SHP77 (cell line): ENCODE measurements at places on chromosomes 13 and 19.

GRCh38 chr19:48501494-48502349, 9.9 kb downstream of the LMTK3 start:
- peak; percentile 71 for DNase-seq

- DNase-seq, result no peak
Measured at GRCh38 chr19:16018801-16019551, 57.3 kb upstream of the TPM4 start.

DNA sequence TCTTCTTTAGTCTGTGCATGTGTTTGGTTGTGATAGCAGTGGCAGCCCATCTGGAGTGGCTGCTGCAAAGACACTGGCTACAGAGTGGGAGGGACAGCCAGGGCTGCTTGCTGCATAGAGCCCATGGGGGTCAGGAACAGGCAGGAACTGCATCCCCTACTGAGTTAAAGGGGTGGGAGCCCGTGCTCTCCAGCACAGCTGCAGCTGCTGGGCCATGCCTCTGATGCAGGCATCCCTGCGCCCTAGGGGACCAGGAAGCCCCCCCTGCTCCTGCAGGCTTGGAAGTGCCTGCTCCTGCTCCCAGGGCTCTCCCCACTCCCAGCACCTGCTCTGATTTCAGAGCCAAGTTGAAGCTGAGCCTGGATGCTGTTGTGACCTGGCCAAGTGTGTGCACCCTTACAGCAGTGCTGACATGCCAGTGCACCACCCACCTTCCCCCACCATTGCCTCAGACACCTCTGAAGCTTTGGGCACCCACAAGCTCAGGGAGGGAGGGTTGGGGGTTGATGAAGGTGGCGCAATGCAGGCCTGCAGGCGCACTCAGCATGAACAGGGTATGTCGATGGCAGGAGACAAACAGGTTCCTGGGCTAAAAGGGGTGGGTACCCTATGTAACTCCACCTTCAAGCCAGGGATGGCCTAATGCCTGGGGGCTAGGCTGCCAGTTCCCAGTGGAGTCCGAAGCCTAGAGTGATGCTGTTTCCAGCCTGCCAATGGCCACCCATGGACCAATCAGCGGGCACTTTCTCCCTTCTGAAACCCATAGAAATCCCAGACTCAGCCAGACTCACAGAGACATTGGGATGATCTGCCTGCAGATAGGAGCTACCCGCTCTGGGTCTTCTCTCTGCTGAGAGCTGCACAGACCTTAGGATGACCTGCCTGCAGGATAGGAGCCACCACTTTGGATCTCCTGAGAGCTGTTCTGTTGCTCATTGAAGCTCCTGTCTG, 919.9 kb upstream of the MIR17HG start:
- no peak for DNase-seq

- DNase-seq, result no peak
Measured at GRCh38 chr19:48826606-48827020, 9.7 kb downstream of the HSD17B14 start.

DNA sequence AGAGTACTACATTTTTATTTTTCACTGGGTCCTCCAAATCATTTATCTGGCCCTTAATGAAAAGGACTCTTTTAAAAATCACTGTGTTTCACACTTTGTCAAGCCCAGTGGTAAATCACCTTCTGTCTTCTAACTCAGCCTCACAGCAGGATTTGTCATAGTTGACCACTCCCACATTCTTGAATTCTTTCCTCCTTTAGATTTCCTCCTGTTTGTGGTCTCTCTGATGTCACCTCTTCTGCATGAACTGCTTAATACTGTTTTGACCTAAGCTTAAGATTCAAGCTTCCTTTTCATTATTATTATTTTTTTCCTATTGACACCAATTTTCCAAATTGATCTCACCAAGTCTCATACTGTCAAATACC, 899.8 kb upstream of the MIR17HG start:
- no peak for DNase-seq

GRCh38 chr13:80116107-80116506, 224.8 kb downstream of the SPRY2 start:
- no peak for DNase-seq

GRCh38 chr19:10780368-10780767, 55.6 kb downstream of the TMED1 start:
- no peak for DNase-seq

DNA sequence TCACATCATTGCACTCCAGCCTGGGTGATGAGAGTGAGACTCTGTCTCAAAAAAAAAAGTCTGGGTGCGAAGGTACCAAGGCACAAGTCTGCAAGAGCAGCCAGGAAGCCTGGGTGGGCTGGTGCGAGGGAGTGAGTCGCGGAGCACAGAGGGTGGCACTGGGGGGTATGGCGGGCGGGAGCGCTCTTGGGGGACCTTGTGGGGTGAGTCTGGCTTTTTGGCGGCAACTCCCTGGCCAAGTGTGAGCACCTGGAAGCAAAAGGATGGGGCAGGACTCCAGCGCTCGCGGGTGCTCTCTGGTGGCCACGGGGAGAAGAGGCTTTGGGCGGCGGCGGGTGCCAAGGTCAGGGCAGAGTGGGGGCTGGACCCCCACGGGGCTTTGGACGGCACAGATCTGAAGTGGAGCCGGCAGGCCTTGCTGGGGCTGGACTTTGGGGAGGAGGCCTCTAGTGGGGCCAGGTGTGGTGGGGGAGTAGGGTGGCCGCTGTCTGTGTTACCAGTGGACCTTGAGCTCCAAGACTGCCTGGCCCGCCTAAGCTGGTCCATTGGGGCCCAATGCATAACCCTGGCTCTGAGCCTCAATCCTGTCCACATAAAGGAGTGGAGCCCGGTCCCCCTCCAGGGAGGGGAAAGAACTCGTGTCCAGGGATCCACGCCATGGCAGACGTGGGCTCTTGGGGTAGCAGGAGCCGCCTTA, 1.6 kb downstream of the P2RY11 start:
- peak; percentile 57 for DNase-seq

DNA sequence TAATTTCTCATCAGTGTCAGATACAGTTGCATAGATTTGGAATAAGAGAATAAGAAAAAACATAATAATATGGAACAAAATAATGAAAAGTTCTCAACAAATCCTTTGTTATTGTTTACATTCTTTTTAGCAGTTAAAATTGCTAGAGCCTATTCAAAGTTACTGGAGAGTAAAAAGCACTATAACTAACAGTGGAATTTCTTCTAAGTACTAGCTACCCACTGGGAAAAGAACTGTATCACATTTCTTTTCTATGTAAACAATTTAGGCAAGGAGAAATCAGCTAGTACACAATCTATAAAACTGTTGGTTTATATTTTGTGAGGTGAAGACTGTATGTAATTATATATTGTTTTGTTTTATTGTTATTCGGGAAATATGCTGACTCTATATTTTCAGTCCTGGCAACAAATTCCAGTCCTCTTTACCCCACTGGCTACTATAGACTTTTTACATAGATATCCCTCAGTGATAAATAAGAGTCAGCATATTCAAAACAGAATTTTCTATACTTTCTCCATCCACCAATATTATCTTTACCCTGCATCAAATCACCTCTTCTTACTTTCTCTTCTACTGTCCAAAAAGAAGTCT, 222.0 kb downstream of the PCDH9 start:
- DNase-seq, result no peak

DNA sequence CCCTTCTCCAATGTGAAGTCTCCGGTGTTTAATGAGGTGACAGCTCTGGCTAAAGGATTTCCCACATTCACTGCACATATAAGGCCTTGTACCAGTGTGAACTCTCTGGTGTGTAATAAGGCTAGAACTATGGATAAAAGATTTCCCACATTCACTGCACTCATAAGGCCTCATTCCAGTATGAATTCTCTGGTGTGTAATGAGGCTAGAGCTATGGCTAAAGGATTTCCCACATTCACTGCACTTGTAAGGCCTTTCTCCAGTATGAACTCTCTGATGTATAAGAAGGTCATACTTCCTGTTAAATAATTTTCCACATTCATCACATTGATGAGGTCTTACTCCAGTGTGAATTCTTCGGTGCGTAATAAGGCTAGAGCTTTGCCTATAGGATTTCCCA, 5.9 kb downstream of the ZNF256 start:
- no peak for DNase-seq

GRCh38 chr13:73082471-73082870, 23.7 kb downstream of the KLF5 start:
- no peak for DNase-seq

GRCh38 chr13:106916329-106916976, 348.5 kb upstream of the ARGLU1 start:
- DNase-seq, result no peak

DNA sequence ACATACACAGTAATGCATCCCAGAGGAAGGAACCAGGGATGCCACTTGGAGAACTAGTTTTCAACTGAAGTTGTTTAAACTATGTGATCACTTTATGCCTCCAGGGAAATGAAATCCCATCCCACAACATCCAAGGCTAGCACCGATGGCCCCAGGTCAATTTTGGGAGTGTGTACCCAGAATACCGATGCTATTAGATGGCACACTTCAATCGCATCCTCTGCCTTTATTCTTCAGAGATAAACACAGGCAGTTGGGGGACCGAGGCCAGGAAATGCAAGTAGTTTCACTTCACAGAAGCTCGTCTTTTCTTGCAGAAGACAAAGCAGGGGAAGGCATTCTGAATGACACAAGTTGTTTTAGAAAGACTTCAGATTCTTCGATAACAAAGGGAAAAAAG, 13.8 kb downstream of the STK24 start:
- no peak for DNase-seq

- no peak for DNase-seq
Measured at GRCh38 chr13:99031832-99032231, 54.0 kb upstream of the DOCK9 start.

DNA sequence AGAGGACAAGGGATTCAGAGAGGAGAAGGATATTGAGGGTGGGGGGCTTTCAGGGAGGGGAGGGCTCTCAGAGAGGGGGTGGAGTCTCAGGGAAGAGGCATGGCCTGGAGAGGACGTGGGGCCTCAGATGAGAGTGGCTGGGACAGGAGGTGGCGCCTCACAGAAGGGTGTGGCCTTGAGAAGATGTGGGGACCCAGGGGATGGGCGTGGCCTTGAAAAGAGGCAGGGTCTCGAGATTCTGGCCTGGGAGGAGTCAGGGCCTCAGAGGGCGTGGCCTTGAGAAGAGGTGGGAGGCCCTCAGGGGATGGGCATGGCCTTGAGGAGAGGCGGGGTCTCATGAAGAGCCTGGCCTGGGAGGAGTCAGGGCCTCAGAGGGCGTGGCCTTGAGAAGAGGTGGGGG, 23.7 kb upstream of the TNFSF14 start:
- no peak for DNase-seq

DNA sequence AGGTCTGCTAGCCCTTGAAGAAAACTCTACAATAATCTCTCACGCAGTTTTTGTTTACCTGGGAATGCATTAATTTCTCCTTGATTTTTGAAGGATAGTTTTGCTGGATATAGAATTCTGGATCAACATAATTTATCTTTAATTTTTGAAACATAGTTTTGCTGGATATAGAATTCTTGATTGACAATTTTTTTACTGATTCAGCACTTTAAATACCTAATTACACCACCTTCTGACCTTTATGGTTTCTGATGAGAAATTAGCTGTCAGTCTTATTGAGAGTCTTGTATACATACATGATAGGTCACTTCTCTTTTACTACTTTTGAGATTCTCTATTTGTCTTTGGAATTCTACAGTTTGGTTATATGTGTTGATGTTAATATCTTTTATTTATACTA, 741.6 kb downstream of the FGF9 start:
- DNase-seq, result no peak

DNA sequence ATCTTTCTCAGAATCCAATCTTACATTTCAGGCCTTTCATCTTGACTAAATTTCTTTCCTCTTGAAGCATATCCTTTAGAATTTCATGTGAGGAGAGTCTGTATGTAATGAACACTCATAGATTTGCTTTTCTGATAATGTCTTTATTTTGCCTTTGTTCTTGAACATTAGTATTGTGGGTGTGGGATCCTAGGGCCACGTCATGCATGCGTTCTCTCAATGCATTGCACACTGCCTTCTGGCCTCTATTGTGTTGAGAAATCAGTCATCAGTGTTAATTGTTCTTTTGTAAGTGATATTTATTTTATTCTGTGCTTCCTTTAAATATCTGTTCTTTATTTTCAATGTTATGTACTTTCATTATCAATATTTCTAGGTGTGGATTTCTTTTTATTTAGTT, 364.9 kb downstream of the OXGR1 start:
- no peak for DNase-seq

GRCh38 chr13:105272660-105273631, 1262.5 kb downstream of the EFNB2 start:
- no peak for DNase-seq
